ENCODE measurements at places on chromosomes 7 and 10.

GRCh38 chr10:71814922-71815411 lies 36.1 kb downstream of the PSAP start:
- DNase-seq: no peak

GRCh38 chr7:97770850-97771249 lies 39.0 kb downstream of the TAC1 start:
- no peak for DNase-seq

DNA sequence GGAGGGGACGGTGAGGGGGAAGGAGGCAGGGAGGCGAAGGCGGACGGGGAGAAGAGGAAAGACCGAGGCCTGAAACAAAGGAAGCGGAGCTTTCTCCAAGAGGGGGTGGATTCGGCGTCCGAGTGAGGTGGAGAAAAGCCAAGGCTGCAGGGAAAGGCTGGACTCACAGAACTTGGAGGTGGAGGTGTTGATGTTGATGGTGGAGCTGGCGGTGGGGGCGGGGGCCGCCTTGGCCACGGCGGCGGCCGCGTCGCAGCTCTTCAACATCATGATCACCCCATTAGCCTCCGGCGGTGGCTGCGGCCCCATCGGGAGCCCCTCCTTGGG lies 578 bp downstream of the CACUL1 start:
- DNase-seq: no peak

- no peak for DNase-seq
These were observed 43.9 kb upstream of the GSAP start for GRCh38 chr7:77460057-77460486.

DNA sequence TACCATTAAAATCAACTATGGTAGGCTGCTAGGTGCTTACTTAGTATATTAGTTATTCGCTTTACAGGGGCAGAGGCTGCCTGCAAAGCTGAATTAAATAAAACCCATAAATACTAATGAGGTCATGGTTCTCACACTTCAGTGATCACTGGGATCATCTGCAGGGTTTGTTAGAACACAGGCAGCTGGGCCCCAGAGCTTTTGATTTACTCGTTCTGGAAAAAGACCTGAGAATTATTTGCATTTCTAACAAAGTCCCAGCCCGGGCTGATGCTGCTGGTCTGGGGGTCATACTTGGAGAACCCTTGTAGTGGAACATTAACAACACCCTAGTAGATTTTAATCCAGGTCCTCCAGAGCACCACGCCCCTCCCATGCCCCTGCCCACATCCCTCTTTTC lies 8.5 kb downstream of the UCN3 start:
- no peak for DNase-seq

- no peak for DNase-seq
These were observed 23.4 kb downstream of the OR9A2 start for GRCh38 chr7:143003393-143004051.

DNA sequence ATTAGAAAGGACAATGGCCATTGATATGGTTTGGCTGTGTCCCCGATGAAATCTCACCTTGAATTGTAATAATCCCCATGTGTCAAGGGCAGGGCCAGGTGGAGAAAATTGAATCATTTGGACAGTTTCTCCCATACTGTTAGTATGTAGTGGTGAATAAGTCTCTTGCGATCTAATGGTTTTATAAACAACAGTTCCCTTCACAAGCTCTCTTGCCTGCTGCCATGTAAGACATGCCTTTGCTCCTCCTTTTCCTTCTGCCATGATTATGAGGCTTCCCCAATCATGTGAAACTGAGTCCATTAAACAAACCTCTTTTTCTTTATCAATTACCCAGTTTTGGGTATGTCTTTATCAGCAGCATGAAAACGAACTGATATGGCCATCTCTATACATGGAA lies 302.7 kb downstream of the SFMBT2 start:
- DNase-seq: no peak

DNA sequence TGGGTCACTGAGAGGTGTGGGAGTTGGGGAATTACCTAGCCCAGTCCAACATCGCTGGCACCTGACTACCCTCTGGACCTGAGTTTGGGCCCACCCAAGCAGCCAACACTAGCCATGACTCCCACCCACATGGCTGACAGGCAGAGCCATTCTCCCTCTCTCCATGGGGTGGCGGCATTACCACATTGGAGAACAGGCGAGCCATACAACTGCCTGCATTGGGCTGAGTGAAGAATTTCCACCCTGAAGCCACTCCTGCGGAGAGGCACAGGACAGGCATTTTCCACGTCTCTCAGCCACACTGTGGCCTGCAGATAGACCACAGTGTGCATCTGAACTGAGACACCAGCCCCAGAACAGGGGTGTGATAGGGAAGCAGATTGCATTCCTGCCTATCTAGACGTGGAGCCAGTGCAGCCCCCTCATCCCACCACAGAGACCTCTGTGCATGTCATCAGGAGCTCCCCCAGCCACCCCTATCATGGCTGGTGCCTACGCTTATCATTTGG lies 58.2 kb upstream of the ANTXRL start:
- DNase-seq: peak; percentile 51

DNA sequence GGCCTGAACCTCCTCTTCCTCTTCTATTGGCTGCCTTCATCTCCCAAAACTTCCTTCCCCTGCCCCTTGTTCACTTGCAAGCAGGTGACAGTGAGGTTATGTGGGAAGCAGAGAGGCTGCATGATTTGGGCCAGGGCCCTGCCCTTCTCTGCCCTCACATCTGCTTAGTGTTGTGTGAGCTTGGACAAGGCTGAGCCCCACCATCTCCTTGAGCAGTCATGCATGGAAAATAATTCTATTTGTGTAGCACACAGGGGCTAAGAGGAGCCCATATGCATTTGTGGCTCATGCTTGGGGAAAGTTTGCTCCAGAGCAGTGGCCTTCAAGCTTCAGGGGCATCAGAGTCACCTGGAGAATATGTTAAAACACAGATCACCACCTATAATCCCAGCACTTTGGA lies 26.8 kb upstream of the AQP1 start:
- no peak for DNase-seq

- no peak for DNase-seq
These were observed 61.4 kb upstream of the USP6NL start for GRCh38 chr10:11672836-11673235.

DNA sequence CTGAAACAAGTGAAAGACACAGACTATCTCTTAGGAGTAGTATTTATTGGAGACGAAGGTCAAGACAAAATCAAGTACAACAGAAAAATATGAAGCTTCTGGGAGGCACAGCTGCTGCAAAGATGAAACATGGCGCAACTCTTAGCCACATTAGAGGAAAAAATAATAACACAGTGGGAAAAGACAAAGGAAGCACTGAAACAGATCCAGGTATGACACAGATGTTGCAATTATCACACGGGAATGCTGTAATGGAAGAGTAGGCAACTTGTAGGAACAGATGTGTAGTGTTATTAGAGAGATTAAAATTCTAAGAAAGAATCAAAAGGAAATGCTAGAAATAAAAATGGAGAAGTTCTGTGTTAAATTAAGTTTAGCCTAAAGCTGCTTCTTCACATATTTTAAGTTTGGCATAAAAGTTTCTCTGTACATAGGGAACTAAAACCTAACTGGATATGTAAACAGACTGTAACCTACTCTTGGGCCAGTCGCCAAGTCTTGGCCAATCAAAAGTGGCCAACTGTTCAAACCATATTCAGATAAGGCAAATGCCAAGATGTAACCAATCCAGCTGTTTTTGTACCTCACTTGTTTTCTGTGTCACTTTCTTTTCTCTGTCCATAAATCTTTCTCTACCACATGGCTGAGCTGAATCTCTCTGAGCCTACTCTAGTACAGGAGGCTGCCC lies 1132.0 kb upstream of the LRRTM3 start:
- no peak for DNase-seq

- no peak for DNase-seq
These were observed 928 bp downstream of the COMTD1 start for GRCh38 chr10:75234683-75235374.

DNA sequence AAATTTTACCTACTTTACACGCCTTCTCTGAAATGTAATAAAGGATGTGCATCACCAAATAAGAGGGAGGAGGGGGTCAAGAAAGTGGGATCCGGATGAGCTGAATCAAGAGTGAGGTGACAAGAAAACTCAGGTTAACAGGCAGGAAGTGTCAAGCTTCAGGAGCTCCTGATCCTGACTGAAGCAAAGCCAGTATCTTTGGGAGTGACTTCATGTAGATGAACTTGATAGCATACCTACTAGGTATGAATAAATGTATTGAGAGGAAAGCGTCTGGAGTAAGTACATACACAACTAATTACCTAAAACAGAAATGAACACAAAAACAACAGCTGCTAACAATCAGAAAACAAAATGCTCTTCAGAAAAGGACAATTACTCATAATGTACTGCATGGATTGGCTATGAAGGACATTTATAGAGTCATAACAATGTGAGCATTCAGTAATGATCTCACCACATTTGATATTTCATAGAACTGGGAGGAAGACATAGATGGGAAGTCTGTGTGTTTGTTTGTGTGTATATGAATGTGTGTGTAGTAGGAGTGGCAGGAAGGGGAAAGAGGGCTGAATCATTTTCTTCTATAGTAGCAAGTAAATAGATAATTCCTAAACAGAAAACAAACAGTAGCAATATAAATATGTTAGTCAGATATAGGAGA lies 29.4 kb downstream of the PRKG1 start:
- no peak for DNase-seq

GRCh38 chr7:51467384-51468017 lies 150.9 kb upstream of the COBL start:
- DNase-seq: no peak

DNA sequence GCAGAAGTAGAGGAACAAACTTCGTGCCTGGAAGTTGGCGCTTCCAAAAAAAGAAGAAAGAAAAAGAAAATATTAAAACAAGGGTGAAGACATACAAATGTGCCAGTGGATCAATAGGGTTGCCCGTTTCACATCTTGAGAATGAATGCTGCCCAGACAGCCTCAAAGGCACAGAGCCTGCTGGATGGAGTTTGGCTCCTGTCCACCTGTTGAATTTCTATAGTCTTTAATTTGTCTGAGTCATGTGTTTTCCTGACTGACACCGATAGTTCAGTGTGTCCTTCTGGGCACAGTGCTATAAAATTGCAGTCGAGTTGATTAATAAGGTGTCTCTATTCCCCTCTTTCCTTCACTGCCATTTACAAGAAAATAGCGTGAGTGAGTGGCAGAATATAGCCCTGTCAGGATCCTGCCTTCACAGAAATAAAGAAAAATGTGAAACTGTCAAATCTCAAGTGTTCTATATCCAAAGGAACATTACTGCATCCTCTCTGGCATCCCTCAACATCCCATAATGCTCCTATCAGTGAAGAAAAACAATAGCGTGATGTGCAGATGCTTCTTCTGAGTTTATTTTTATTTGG lies 471.3 kb upstream of the AUTS2 start:
- no peak for DNase-seq

DNA sequence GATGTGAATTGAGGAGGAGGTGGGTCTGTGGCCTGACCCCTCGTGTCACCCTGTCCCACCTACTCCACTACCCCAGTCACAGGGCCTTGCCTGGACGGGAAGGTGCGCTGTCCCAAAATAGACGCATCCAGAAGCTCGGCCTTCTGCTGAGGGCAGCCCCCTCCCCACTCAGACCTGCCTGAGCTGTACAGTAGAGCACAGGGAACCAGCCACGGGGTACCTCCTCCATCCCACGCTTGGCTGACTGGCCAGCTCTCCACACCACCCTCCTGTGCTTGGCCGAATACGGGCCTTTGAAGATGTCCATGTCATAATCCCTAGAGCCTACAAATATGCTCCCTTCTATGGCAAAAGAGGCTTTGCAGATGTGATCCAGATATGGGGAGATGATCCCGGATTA lies 88.3 kb downstream of the CHST15 start:
- no peak for DNase-seq

- no peak for DNase-seq
These were observed 107.3 kb downstream of the SMURF1 start for GRCh38 chr7:99036546-99037111.

- no peak for DNase-seq
These were observed 42.8 kb upstream of the ZNF32 start for GRCh38 chr10:43691485-43691884.

GRCh38 chr10:133094286-133094685 lies 6.6 kb downstream of the ADGRA1 start:
- no peak for DNase-seq

- no peak for DNase-seq
These were observed 1.8 kb downstream of the SEMA3C start for GRCh38 chr7:80916770-80917741.

- no peak for DNase-seq
These were observed 116.9 kb downstream of the EVX1 start for GRCh38 chr7:27359181-27360125.

DNA sequence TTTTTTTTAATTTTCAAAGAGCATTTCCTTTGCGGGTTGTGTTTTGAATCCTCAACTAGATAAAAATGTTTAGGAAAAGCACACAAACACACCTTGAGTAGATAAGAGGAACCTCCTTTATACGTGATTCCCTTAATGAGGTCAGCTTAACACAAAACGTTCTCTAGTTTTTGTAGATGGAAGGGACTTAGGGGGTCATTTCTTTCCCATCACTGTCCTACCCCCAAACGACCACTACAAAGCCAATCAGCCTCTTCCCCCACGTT lies 1.2 kb downstream of the SUV39H2 start:
- DNase-seq: no peak

DNA sequence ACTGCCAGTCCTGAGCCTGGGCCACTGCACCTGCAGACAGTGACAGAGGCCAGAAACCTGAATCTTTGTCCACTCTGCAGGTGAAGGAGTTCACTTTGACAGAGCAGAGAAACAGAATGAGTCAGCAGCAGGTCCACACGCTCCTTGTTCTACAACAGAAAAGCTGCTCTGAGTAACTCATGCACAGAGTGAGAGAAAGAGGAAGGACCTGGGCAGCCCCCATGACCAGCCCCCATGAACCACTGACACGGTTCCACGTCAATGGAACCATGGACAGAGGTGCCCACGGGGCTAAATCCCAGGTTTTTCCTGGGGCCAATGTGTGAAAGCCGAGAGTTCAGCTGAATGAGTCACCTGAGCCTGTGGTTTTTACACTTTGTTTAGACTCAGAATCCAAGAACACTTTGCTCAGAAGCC lies 40.8 kb upstream of the CTBP2 start:
- DNase-seq: no peak

- no peak for DNase-seq
These were observed 223.6 kb downstream of the TNS3 start for GRCh38 chr7:47358357-47358756.

DNA sequence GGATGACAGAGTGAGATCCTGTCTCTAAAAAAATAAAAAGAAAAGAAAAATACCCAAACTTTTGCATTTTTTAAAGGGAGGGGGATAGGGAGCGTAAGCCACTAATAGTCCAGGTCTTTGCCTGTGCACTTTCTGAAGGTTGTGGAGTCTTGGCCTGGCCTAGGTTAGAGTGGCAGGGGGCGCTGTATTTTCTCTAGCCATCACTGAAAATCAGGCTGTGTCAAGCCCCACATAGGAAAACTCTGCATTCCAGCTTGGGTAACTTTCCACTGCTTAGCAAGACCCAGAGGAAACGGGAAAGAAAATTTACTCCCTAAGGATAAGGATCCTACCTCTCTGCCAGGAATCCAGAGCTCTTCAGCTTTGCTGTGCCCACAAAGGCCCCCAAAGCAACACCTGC lies 10.5 kb upstream of the PAX4 start:
- DNase-seq: no peak

- DNase-seq: no peak
These were observed 19.4 kb upstream of the MINDY3 start for GRCh38 chr10:15879663-15880062.

Data from KG1 (cell line).